SJSA1 (cell line): ENCODE measurements at places on chromosomes 13 and 19. TPM values are rescaled to one million over a fixed set of nuclear protein-coding genes. Genes with fewer than 3 reads are reported as not detected.
A peak's percentile ranks its signal among the peaks of the same experiment; 100 is the strongest.

GRCh38 chr13:101596803-101597202 lies 144.3 kb downstream of the ITGBL1 start:
- H3K27ac ChIP-seq, result no peak overlapping the region
- no peaks in the 10 kb centered on the region for H3K27me3 ChIP-seq

- H3K4me1 ChIP-seq, result peaks cover 32% of the 10 kb centered on the region
- no peak for DNase-seq
- no peak overlapping the region for H3K27ac ChIP-seq
- H3K27me3 ChIP-seq, result no peaks in the 10 kb centered on the region
- no peak overlapping the region for H3K4me3 ChIP-seq
These were observed 21.2 kb downstream of the ELAVL1 start for GRCh38 chr19:7983995-7984837.

DNA sequence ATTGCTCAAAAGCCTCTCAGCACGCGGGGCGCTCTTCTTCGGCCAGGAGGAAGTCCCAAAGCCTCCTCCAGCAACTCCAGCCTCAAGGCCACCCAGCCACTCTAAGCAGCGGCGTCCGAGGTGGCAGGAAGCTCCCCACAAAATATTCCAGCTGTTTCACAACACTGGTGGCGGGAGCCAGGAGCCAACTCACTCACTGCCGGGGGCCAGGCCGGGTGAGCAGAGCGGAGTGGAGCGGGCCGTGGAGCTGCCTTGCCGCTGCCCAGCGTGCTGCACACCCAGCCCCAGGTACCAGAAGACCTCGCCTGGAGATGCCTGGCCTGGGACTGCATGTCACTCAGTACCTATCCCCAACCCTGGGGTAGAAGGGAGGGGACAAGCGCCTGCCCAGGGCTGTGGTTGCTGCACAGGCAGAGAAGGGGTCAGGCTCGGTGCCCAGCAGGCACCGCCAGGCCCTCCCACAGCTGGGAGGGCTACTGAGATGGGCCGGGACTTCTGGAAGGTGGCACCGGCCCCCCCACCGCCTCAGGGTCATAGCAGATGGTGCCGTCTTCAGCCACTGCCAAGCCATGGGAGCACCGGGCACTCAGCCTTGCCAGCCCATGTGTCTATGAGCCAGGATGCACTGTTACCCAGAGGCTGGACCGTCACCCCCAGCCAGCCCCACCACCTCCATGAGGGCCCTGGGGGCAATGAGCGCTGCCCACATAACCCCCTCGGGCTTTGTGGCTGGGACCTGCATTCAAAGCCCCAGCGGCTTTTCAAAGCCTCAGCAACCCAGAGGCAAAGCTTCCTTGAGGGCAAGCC lies 59.2 kb downstream of the MLLT1 start:
- H3K36me3 ChIP-seq, result peaks cover 61% of the 10 kb centered on the region
- H3K27me3 ChIP-seq, result no peaks in the 10 kb centered on the region
- peaks cover 6% of the 10 kb centered on the region for H3K4me1 ChIP-seq
- H3K4me3 ChIP-seq, result no peak overlapping the region
- H3K27ac ChIP-seq, result no peak overlapping the region
- no peak for DNase-seq

- peaks cover 3% of the 10 kb centered on the region; the same call in 1 of the 2 replicates for H3K36me3 ChIP-seq
- no peaks in the 10 kb centered on the region for H3K27me3 ChIP-seq
- no peak for DNase-seq
- H3K27ac ChIP-seq, result no peak overlapping the region
- no peak overlapping the region for H3K4me3 ChIP-seq
- peaks cover 5% of the 10 kb centered on the region for H3K4me1 ChIP-seq
These were observed 3.6 kb downstream of the PGLYRP1 start for GRCh38 chr19:46019270-46019669.

DNA sequence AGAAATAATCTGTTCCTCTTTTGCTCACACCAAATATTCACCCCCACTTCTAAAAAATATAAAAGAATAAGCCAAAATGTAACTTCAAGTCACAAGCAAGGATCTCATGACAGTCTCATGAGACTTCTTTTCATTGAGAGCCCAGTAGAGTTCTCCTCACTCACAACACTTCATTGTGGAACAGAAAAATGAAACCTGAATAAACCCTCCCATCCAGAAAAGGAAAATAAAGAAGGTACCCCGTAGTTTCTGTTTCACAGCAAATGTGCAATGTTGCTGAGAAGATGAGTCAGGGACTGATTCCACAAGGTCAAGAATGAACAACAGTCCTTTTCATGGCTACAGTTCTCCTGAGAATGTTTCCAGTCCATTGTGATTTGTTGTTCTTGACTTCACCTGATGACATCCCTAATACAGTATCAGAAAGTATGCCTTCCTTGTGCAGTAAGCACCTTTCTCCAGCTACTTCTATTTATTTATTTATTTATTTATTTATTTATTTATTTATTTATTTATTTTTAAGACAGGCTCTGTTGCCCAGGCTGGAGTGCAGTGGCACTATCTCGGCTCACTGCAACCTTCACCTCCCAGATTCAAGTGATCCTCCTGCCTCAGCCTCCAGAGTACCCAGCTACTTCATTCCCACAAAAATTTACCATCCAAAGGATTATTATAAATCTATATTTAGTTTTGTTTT lies 6.4 kb upstream of the ZNF841 start:
- no peak for DNase-seq
- H3K27ac ChIP-seq, result no peak overlapping the region
- no peaks in the 10 kb centered on the region for H3K4me1 ChIP-seq
- no peaks in the 10 kb centered on the region for H3K36me3 ChIP-seq

DNA sequence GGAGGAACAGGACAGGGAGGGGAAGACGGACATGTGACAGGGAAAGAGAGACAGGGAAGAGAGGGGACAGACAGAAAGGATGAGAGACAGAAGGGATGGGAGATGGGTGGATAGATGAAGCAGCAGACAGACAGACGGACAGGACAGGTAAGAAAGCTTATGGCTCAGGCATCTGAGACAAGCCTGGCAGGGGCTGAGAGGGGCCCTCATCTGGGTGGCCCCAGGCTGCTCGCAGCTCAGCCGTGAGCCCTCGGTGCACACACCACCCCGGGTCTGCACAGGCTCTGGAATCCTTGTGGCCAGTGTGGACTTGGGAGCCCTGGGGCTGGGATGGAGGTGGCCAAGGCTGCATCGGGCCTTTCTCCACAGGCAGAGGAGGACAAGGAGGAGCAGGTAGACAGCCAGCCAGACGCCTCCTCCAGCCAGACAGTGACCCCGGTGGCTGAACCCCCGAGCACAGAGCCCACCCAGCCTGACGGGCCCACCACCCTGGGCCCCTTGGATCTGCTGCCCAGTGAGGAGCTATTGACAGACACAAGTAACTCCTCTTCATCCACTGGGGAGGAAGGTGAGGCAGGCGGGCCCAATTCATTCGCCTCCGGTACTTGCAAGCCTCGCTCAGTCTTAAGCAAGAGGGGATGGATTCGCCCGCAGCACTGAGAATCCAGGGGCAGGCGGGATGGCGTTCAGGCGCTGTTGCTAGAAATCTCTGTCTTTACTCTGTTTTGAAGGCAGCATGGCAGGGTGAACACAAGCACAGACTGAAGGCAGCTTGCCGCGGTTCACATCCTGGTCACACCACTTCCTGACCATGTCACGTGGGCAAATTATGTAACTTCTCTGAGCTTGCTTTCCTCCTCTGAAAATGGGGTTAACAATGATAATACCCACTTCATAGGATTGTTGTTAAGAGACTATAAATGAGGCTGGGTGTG lies 14.0 kb downstream of the GRAMD1A start:
- peak; percentile 36 for DNase-seq
- no peak overlapping the region for H3K4me3 ChIP-seq
- no peaks in the 10 kb centered on the region for H3K27me3 ChIP-seq
- peaks cover 8% of the 10 kb centered on the region for H3K4me1 ChIP-seq
- peaks cover 86% of the 10 kb centered on the region for H3K36me3 ChIP-seq

DNA sequence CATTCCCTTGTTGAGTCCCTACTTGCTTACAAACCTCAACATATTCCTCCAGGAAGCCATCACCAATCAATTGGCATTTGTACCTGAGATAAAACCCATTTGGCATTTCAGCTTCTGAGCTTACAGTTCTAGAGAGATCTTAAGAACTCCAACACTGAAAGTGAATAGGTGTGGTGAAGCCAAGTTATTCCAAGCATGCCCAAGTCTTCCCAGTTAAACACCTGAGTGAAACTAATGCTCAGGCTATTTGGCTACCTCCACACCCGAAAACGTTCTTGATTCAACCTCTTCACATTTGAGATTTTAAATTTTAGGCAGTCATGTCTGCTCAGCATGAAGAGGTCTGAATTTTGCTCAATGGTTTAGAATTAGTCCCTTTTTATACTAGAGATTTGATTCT lies 2.5 kb upstream of the SCEL start:
- no peaks in the 10 kb centered on the region for H3K4me1 ChIP-seq
- H3K27ac ChIP-seq, result no peak overlapping the region
- H3K27me3 ChIP-seq, result no peaks in the 10 kb centered on the region
- DNase-seq, result no peak
- H3K4me3 ChIP-seq, result no peak overlapping the region
- no peaks in the 10 kb centered on the region for H3K36me3 ChIP-seq

DNA sequence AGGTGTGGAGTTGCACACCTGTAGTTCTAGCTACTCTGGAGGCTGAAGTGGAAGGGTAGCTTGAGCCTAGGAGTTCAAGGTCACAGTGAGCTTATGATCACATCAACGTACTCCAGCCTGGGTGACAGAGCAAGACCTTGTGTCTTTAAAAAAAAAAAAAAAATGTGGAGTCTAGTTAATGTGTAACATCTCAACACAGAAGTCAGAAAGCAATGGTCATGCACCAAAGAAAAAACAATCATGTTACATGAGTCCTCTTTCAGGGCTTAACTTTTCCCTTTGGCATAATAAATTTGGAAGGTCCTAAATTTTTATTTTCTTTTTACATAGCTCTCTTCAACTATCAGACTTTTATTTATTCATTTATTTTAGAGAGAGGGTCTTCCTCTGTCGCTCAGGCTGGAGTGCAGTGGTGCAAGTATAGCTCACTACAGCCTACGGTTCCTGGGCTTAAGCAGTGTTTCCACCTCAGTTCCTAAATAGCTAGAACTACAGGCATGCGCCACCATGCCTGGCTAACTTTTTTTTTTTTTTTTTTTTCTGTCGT lies 22.3 kb downstream of the SETDB2 start:
- H3K4me1 ChIP-seq, result peaks cover 5% of the 10 kb centered on the region; the same call in 1 of the 2 replicates
- H3K27me3 ChIP-seq, result no peaks in the 10 kb centered on the region
- H3K4me3 ChIP-seq, result no peak overlapping the region
- no peak for DNase-seq
- peaks cover 38% of the 10 kb centered on the region for H3K36me3 ChIP-seq
- H3K27ac ChIP-seq, result no peak overlapping the region

DNA sequence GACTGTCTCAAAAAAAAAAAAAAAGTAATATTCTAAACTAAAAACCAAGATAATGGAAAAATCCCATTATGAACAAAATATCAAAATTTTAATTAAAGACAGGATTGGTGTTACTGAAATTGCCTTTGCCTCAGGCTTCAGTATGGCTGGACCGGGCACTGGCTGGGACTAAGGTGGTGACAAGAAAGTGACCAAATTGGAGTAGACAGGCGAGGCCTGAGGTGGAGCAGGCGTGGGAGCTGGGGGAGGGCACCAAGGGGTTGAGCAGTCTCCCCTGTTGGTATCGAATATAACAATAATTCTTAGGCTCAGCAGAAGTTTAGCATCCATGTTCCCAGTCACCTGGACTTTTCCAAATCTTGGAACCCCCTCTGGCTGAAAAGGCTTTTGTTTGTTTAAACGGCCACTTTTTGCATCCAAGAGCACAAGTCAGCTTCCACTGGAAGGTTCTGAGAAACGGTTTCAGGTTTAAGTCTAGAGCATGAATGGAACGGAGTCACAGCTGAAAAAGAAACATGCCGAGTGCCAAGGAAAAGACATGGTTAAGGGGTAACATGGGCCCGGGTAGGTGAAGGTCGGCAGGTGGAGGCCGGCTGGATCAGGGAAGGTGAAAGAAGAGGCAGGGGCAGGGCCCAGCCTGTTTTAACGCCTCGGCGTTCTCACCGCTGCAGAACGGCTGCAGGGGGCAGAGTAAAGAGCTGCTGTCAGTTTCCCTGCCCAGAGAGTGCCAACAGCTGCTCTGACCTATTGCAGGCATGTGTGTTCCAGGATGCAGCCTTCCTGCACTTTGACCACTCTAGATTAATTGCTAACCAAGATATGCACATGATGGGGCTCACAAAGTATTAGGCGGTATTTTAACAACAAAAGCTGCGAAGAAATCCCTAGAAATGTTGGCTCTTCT lies 104.4 kb downstream of the TM9SF2 start:
- no peak overlapping the region for H3K27ac ChIP-seq
- peaks cover 11% of the 10 kb centered on the region; the same call in 1 of the 2 replicates for H3K27me3 ChIP-seq
- 0 out of 2 replicates have a peak, but pooled peaks cover 2% of the 10 kb centered on the region for H3K36me3 ChIP-seq
- peaks cover 21% of the 10 kb centered on the region for H3K4me1 ChIP-seq

- no peak overlapping the region for H3K27ac ChIP-seq
- H3K27me3 ChIP-seq, result no peaks in the 10 kb centered on the region
- H3K36me3 ChIP-seq, result no peaks in the 10 kb centered on the region
- H3K4me1 ChIP-seq, result no peaks in the 10 kb centered on the region
These were observed 263.4 kb downstream of the FGF9 start for GRCh38 chr13:21934284-21934683.

DNA sequence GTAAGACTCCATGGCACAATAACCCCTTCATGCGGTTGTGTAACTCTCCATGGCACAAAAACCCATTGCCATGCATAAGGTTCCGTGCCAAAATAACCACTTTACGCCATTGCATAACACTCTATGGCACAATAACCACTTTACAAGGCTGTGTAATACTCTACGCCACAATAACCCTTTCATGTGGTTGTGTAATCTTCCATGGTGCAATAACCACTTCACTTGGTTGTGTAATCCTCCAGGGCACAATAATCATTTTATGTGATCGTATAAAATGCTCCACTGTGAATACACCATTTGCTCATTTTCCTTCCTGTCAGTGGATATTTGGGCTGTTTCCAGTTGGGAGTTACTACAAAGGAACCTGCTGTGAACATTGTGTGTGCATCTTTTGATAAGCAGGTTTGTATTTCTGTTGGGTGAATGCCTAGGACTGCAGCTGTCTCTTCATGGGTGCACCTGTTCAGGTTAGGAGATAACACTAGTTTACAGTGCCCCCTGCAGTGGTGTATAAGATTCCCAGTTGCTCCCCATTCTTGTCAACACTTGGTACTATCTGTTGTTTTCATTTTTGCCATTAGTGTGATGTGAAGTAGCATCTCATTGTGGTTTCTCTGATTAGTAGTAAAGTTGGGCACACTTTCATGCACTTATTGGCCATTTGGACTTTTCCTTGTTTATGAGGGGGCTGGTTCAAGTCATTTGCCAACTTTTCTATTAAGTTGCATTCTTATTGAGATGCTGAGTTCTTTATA lies 21.1 kb upstream of the ZSCAN18 start:
- no peaks in the 10 kb centered on the region for H3K36me3 ChIP-seq
- no peaks in the 10 kb centered on the region for H3K4me1 ChIP-seq
- no peak for DNase-seq
- H3K27ac ChIP-seq, result no peak overlapping the region
- H3K4me3 ChIP-seq, result no peak overlapping the region

The ENOX1 gene
- total RNA-seq, result 0.28 and 1.3 TPM in 2 replicates

The GRIN2D gene
- 0.05 TPM in 1 of 2 replicates, not detected in the other for total RNA-seq

The NLRP12 gene
- not detected in 2 replicates for total RNA-seq

The C19orf38 gene
- total RNA-seq, result not detected in 2 replicates

The PALM gene
- not detected in 2 replicates for total RNA-seq

The SIGLEC5 gene
- total RNA-seq, result not detected in 2 replicates

The CRX gene
- total RNA-seq, result not detected in 2 replicates

The ZNF571 gene
- total RNA-seq, result 0.63 TPM in 1 of 2 replicates, not detected in the other

The PTGIR gene
- not detected in 2 replicates for total RNA-seq

The BRCA2 gene
- 7.7 and 14.7 TPM in 2 replicates for total RNA-seq
